ENCODE measurements at places on chromosomes 6 and 20. TPM values are rescaled to one million over a fixed set of nuclear protein-coding genes. Genes with fewer than 3 reads are reported as not detected.

DNA sequence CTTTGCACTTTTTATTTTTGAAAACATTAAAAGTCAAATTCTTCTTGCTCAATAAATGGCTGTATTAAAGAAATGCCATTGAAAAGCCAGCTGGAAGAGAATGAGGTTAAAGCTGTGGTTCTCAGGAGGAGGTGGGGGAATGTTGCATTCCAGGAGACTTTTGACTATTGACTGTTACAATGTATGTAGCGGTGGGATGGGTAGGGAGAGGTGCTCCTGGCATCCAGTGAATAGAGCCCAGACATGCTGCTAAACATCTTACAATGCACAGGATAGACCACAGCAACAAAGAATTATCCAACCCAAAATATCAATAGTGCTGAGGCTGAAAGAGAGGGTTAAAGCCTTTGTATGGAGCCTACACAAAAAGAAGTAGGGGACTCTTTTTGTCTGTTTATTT, 295.9 kb downstream of the NKAIN2 start:
- no peaks in the 10 kb centered on the region for H3K36me3 ChIP-seq
- DNase-seq = no peak
- H3K4me3 ChIP-seq = no peak overlapping the region
- H3K27ac ChIP-seq = no peak overlapping the region

GRCh38 chr6:164832410-164832809, 477.0 kb downstream of the C6orf118 start:
- no peaks in the 10 kb centered on the region for H3K4me1 ChIP-seq
- H3K27me3 ChIP-seq = no peaks in the 10 kb centered on the region
- no peak overlapping the region for H3K27ac ChIP-seq
- H3K36me3 ChIP-seq = no peaks in the 10 kb centered on the region
- H3K4me3 ChIP-seq = no peak overlapping the region

DNA sequence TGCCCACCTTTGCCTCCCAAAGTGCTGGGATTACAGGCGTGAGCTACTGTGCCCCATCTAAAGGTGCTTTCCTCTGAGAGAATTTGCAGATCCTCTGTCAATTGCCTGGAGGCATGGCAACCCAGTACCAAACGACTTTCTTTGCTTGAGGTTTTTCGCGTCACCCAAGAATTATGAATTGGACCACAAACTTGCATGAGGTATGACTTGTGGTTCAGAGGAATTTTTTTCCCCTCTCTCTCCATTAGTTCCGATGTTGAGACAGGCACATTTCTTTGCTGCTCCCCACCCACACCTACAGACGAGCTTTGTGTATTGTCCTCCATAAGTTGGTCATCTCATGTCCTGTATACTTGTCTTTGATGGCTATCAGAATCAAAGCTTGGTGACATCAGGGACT, 11.8 kb upstream of the SCAF8 start:
- H3K27me3 ChIP-seq = no peaks in the 10 kb centered on the region
- no peaks in the 10 kb centered on the region for H3K36me3 ChIP-seq
- no peak overlapping the region for H3K4me3 ChIP-seq
- H3K27ac ChIP-seq = no peak overlapping the region
- H3K4me1 ChIP-seq = no peaks in the 10 kb centered on the region

Gene SRSF12
- total RNA-seq = 0.33 TPM

Gene RIPK1
- 22.1 TPM for total RNA-seq

DNA sequence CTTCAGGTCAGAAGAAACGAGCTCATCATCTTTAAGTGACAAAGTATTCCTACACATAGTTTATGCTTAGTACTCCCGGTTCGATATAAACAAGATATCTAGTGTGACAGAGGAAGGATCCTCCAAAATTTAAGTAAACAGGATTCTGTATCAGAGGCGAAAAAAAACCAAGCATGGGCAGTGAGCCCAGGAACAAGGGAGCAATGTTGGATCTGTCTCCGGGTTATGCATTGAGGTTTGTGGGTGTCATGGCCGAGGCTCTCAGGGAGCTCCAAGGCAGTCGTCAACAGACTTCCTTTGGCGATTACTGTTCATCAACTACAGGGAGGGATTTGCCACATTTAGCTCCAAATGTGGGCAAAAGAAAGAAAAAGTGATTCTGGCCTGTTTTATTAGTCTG, 319.5 kb downstream of the CBLN4 start:
- DNase-seq = no peak
- no peak overlapping the region for H3K4me3 ChIP-seq
- H3K36me3 ChIP-seq = no peaks in the 10 kb centered on the region
- no peaks in the 10 kb centered on the region for H3K4me1 ChIP-seq

Gene SNAP25
- total RNA-seq = 4.5 TPM

DNA sequence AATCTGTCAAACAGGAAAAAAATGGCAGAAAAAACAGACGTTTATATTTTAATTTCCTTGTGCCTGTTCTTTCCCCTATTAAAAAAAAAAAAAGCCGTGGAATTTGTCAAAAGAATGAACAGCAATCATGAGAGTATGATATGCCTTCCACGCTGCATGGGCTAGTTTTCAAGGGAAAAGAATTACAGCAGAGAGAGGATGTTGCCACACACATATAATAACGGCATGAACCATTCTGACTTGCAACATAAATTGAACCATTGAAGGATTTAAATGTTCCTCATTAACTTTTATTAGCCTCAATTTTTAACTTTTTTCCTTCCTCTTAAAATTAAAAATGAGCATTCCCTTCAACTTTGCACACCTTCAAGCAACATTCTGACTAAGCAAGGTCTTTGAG, 301.8 kb downstream of the FOXC1 start:
- H3K4me1 ChIP-seq = no peaks in the 10 kb centered on the region
- H3K27ac ChIP-seq = no peak overlapping the region
- H3K4me3 ChIP-seq = no peak overlapping the region
- H3K36me3 ChIP-seq = no peaks in the 10 kb centered on the region

DNA sequence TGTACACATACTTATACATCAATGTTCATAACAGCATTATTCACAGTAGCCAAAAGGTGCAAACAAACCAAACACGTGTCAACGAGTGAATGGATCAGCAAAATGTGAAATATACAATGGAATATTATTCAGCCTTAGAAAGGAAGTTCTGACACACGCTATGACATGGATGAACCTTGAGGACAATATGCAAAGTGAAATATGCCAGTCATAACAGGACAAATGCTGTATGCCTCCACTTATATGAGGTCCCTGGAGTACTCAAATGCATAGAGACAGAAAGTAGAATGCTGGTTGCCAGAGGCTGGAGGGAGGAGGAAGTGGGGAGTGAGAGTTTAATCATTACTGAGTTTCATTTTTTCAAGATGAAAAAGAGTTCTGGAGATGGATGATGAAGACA, 37.8 kb upstream of the IGF2R start:
- DNase-seq = no peak
- no peak overlapping the region for H3K27ac ChIP-seq
- H3K36me3 ChIP-seq = no peaks in the 10 kb centered on the region
- H3K27me3 ChIP-seq = no peaks in the 10 kb centered on the region

GRCh38 chr6:65006788-65007187, 700.2 kb downstream of the EYS start:
- no peaks in the 10 kb centered on the region for H3K27me3 ChIP-seq
- DNase-seq = no peak
- no peak overlapping the region for H3K27ac ChIP-seq
- no peak overlapping the region for H3K4me3 ChIP-seq
- H3K4me1 ChIP-seq = no peaks in the 10 kb centered on the region
- no peaks in the 10 kb centered on the region for H3K36me3 ChIP-seq

DNA sequence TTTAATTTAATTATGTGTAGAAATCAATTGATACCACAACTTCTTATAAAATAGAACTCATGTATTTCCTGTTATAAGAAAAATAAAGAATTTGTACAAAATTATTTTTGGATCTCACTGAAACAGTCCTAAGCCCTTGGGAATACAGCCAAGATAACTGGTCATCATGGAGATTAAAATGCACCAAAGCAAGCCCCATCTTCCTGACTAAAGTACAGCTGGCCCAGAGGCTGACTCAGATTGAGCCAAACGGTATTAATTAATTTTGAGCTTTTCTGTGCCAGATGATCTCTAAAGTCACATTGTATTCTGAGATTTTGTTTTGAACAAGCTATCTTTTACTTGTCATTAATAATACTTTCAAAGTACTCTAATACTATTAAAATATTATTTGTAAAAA, 978.5 kb downstream of the TBC1D32 start:
- no peaks in the 10 kb centered on the region for H3K36me3 ChIP-seq
- no peaks in the 10 kb centered on the region for H3K27me3 ChIP-seq
- no peak overlapping the region for H3K4me3 ChIP-seq
- peak; percentile 55 for DNase-seq

Gene CCN5
- 21.1 TPM for total RNA-seq

DNA sequence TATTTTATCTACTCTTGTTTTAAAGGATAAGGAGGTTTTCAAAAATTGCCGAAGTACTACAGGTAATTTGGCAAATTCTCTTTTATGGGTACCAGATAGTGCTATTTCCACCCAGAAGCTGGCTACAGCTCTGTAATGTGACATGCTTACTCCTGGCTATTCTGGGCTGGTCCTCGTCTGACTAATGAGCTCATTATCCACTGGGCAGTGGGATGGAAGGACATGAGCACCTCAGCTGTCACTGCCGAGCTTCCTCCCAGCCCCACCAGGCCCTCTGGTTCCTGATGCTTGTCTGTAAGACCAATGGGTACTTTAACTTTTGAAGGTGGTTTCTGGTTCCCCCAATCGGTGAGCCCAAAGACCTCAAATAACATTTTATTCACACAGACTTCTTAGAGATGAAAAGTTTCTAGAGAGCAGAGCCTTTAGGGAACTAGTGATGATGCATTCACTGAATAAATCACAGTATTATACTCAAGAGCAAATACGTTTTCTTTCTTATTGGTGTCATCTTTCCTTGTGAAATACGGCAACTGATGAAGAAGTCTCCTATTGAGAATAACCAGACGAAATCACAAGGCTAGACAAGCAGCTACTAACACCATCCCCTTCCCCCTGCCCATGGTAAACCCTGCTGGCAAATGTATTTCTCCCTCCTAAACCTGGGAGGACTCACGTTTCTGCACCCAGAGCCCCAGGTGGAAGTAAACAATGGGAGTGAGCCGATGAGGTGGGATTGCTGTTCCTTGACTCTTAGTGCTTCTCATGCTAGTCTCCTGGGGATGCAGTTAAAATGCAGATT, 80.8 kb downstream of the SLC22A3 start:
- no peak overlapping the region for H3K27ac ChIP-seq
- H3K4me3 ChIP-seq = no peak overlapping the region
- no peaks in the 10 kb centered on the region for H3K27me3 ChIP-seq
- no peaks in the 10 kb centered on the region for H3K36me3 ChIP-seq
- DNase-seq = no peak

GRCh38 chr6:170085475-170086401, 205.1 kb downstream of the DLL1 start:
- no peaks in the 10 kb centered on the region for H3K36me3 ChIP-seq
- no peaks in the 10 kb centered on the region for H3K27me3 ChIP-seq
- DNase-seq = no peak
- no peak overlapping the region for H3K27ac ChIP-seq
- no peak overlapping the region for H3K4me3 ChIP-seq
- H3K4me1 ChIP-seq = no peaks in the 10 kb centered on the region

Gene DTD1
- 50.8 TPM for total RNA-seq

DNA sequence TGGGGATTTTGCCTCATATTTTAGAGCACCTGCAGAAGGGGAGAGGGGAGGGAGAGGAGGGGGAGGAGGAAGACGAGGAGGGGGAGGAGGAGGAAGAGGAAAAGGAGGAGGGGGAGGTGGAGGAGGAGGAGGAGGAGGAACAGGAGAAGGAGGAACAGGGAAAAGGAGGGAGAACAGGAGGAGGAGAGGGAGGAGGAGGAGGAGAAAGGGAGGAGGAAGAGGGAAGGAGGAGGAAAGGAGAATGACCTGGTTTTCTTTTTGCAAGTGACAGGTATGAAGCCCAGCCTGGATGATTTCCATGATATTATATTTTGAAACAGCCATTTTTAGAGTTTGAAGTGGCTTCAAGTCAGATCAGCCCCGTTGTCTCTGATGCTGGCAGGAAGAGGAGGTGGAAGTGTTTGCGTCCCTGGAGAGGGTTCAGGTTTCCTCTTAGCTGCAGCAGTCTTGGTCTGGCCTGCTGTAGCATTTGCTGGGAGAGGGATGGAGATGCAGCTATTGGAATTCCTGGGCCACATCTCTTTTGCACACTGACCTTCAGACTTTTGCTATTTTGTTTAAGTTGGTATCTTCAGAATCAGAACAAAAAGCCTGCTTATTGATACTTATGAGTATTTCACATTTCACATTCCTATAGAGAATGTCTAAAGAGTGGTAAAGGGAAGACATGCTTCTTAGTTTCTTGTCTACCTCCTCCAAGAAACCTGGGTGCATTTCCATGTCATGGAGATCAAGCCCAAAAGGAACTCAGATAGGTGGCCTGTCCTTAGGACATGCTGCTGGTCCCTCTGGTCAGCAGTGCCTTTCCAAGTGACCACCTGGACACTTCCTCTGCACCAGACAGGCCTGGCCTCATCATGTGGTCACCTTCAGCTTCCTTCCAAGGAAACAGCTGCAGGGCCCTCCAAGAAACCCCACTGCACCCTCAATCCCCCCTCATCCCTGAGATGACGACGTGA, 54.3 kb upstream of the IYD start:
- H3K4me1 ChIP-seq = no peaks in the 10 kb centered on the region
- no peaks in the 10 kb centered on the region for H3K27me3 ChIP-seq
- H3K27ac ChIP-seq = no peak overlapping the region

Measured in fibroblast of lung (primary cell).